ENCODE measurements at places on chromosomes 5 and 9. TPM values are rescaled to one million over a fixed set of nuclear protein-coding genes. Genes with fewer than 3 reads are reported as not detected.

Gene SPATA31C1
- polyA plus RNA-seq = not detected

Gene CNTNAP3
- polyA plus RNA-seq = 1.1 TPM

Gene RALGPS1
- 14.1 TPM for polyA plus RNA-seq

Gene PCDHB5
- 10.1 TPM for polyA plus RNA-seq

Gene ADCY2
- polyA plus RNA-seq = 4.7 TPM

Gene PCDH1
- polyA plus RNA-seq = 1.2 TPM

Gene FAM200C
- polyA plus RNA-seq = 10.5 TPM

Gene ERCC8
- 17.6 TPM for polyA plus RNA-seq

Gene C9orf50
- 4.3 TPM for polyA plus RNA-seq
